ENCODE measurements at places on chromosomes 1 and 21.

DNA sequence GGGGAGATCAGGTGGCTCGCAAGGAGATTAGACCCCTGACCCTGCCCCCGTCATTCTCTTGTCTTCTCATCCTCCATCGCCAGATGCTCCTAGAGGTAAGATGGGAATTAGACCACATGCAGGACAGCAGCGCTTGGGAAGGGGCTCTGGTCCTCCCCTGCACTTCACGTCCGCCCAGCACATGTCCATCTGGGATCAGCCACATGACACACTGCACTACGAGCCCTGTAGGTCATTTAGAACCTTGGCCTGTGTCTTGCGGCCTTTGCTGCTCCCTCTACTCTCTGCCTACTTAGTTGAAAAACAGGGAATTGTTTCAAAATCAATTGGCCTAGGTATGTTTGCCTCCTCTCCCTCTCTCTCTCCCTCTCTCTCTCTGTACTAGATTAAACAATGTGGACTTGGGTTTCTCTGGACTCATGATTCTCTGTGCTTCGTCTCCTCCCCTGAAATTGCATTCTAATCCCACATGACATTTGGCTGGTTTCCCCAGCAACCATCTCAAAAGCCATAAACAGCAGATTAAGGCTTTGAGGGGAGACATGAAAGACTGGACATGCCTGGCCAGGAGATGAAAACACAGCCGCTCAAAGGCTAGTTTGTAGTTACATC is 3.8 kb upstream of the NCMAP start:
- peak; percentile 33 for DNase-seq

DNA sequence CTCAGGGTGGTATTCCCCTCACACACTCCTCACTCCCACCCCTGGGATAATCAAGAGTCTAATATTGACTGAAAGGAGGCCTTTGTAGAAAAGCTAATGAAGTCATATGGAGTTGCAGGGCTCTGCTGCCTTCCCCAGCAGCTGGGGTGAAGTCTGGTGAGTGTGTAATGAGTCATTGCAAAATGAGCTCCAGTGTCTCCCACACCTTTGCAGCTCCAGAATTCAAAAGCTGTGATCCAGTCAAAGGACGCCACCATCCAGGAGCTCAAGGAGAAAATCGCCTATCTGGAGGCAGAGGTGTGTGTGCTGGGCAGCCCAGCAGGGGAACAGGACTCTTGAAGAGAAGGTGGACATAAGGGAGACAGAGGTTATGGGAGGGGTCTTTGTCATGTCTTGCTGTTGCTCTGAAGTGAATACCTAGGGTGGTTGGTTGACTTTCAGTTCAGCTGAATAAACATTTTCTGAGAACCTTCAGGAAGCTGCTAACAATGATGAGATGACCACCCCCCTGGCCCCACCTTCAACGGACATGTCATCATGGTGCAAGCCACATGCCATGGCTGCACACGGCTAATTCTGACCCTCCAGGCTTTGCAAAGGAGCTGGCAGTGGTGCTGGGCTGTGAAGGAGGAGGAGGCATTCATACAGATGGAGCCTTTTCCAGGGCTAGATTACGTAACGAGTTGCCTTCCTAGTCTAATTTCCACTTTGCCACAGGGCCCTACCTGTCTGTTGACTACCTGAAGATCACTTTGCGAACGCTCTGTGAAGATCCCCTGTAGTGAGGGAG is 32.2 kb upstream of the SNX27 start:
- no peak for DNase-seq

GRCh38 chr21:44402323-44403105 is 49.1 kb downstream of the TRPM2 start:
- no peak for DNase-seq

DNA sequence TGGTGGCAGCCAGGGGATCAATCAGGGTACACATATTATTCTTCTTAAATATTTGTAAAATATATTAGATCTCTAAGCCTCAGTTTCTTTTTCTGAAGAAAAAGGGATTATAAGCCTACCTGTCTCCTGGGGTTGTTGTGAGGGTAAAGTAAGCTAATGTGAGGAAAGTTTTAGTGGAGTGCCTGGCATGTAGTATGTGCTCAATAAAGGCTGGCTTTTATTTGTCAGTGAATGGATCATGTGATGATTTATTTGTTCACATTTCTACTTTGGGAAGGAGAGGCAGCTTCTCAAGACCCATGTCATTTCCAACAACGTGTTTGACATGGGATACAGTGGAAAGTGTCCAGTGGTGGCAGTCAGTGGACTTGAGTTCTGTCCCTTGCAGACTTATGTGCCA is 12.4 kb upstream of the RBM15 start:
- no peak for DNase-seq

GRCh38 chr1:197989058-197989457 is 71.9 kb downstream of the LHX9 start:
- DNase-seq: no peak

- DNase-seq: no peak
Observed at GRCh38 chr1:107405236-107405635, 264.4 kb downstream of the NTNG1 start.

- no peak for DNase-seq
Observed at GRCh38 chr21:31753949-31754707, 22.2 kb upstream of the SCAF4 start.

- DNase-seq: no peak
Observed at GRCh38 chr1:203691447-203691846, 64.8 kb downstream of the ATP2B4 start.

GRCh38 chr1:10953505-10954193 is 58.8 kb upstream of the TARDBP start:
- DNase-seq: no peak

DNA sequence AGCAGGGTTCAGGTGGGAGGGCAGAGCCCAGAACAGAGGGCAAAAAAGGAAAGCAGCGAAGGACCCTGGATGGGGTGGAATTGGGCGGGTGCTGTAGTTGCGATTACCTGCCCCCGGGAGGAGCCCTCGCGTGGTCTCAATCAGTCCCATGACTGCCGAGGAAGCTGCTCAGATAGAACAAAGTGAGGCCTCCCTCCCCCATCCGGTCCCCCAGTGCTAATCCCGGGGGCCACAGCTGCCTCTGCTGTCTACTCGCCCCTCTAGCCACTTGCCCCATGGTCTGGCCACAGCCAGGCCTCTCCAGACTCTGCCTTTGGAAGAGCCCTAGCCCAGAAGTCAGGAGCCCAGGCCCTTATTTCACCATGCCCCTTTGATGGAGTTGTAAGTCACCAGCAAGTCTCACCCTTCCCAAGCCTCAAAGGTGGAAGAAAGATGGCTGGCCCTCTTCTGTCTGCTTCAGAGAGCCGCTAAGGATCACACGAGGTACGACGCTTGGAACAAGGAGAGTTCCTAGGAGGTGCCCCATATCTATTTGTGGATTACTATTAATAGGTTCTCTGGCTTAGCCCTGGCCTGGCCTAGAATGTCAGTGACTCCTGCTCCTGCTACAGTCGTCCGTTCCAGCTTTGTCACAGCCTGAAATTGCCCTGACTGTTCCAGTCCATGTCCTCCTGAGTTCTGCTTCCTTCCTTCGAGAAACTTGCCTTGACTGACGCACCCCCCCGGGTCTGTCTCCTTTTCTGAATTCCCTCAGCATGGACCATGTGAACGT is 16.4 kb downstream of the ECHDC2 start:
- DNase-seq: peak; percentile 62

DNA sequence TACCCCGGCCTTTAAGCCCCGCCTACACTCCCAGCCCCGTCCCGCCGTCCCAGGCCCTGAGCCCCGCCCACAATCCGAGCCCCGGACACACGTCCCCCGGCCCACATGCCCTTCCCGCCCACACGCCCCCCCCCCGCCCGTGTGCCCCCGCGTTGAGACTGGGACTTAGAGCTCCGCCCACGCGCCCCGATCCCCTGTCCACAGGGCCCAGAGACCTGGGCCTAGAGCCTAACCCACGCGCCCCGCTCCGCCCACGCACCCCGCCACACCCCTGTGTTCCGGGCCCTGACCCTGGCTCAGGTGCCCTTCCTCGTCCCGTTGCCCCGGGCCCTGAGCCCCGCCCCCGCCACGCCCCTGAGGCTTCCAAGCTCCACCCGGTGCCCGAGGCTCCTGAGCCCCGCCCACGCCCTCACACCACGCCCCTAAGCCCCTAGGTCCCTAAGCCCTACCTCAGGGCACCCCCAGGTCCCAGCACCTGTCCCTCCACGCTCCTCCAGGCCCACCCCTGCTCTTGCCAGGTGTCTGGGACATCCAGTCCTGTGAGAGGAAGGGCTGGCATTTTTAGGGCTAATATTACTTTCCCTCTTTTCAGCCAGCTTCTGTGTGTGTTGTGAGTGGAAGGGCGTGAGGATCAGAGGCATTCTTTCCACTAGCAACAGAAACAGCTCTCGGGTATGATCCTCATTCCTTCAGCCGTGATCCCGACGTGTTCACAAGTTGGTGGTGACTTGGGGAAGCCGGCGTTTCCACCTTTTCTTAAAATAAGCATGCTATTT is 552 bp upstream of the GPR157 start:
- peak; percentile 90 for DNase-seq

- DNase-seq: no peak
Observed at GRCh38 chr1:182754087-182754486, 35.5 kb upstream of the NPL start.

DNA sequence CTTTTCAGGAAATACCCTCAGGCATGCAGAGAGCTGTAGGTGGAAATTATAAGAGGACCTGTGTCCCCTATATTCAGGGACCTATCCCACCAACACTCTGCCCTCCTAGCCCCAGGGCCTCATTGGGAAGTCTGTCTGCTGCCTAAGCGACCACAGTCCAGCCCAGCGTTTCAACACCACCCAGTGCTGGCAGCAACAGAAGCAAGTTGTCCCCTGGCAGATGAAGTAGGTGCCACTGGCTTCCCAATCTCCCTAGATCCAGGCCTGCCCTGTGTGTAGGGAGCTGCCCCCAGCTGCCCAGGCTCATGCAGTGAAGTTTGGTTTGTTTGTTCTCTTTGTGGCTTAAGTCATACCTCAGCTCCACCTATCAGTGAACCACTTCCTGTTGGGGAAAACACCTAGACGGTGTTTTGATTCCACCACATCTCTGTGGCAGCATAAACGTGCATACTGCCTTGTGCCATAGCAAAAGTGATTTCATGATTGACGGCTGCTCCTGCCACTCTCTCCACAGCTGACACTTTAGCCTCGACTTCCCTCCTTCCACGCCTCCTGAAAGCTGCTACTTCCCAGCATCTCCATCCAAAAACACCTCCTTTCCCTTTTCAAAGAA is 8.1 kb upstream of the LEFTY1 start:
- peak; percentile 66 for DNase-seq

GRCh38 chr1:17653728-17654351 is 101.3 kb upstream of the ACTL8 start:
- peak; percentile 63 for DNase-seq

DNA sequence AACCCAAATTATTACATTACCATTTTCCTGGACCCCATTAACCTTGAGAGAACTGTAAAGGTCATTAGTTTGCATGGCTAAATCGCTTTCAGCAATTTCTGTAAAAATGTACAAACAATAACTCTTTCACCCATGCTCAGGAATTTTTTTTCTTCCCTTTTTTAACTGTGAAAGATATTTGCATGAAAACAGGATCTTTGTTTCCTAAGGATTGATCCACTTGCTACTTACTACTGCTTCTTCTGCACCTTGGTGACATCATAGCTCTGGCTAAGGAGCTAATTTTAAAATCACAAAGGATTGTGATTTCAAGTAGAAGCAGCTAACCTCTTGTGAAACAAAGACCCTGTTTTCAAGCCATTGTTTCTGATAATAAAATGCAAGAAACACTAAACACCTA is 274.6 kb upstream of the ESRRG start:
- DNase-seq: no peak

DNA sequence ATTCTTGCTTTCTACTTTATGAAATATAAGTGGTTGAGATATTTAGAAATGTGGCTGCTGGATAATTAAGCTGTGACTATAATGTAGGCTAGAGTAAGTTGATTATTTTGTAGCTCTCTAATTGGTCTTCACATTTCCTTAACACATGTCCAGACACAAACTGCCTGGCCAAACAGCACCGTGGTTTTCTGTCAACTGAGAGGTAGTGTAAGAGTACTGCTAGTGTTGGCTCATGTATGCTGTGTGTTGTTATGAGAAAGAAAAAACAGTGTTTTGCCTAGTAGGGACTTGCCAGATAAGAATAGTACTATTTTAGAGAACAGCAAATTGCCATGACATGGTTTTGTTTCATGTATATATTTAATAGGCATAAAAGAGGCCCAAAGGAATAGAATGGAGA is 37.1 kb downstream of the TMED5 start:
- DNase-seq: no peak

DNA sequence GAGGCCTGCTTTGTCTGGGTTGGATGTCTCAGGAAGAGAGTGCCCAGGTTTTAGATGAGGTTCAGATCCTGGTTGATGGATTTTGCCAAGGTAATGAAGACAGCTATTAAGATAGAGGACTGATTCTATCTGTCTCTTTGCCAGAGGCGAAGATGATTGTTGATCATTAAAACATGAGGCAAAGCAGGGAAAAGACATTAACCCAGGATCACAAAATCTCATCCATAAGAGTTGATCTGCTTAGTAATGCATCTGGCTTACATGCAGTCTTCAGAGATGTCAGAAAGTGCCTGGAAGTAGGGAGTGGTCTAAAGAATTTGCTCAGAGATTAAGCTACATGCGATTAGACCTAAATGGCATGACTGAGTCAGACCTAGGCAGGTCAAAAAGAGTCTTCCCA is 229.6 kb upstream of the PLD5 start:
- no peak for DNase-seq

GRCh38 chr21:33668180-33668579 is 25.9 kb downstream of the ITSN1 start:
- no peak for DNase-seq

- no peak for DNase-seq
Observed at GRCh38 chr1:107175102-107175909, 34.5 kb downstream of the NTNG1 start.

Measured in activated CD8-positive, alpha-beta memory T cell treated with anti-CD3 and anti-CD28 coated beads, Interleukin-2, amount 50 U/mL, for 48 hours (primary cell).